ENCODE measurements at places on chromosomes 6 and 20.

DNA sequence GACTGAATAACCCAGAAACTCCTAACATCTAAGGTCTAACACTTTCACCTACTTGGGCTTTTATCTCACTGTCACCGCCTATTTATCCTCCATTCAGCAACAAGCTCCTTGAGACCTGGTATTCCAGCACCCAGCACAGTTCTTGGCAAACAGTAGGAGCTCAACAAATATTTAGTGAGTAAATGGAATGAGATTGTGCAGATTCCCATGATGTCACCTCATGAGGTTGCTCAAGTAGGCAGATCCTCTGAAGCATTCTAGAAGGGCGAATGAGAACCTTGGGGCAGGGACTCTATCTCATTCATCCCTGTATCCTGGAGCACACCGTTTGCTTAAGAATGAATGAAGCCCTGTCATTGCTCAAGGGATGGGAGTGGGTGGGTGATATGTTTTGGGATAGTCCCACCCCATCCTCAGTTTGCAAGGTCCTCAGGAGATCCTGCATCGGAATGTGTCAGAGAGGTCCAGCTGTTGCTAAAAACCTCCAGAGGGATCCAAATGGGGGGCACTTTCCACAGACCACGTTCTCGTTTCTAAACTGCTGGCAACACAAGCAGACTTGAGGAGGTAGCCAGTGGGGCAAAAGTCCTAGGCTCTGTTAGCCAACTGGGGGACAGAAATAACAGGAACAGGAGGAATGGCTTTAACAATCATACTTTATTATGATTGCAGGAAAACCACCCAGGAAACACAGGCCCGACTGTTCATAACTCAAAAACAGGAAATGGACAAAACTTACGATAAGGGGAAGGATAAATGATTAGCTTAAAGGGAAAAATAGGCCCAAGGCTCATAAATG is 42.0 kb downstream of the EDN1 start:
- no peak for DNase-seq

- DNase-seq: no peak
Measured at GRCh38 chr20:45328451-45328850, 19.8 kb downstream of the SDC4 start.

DNA sequence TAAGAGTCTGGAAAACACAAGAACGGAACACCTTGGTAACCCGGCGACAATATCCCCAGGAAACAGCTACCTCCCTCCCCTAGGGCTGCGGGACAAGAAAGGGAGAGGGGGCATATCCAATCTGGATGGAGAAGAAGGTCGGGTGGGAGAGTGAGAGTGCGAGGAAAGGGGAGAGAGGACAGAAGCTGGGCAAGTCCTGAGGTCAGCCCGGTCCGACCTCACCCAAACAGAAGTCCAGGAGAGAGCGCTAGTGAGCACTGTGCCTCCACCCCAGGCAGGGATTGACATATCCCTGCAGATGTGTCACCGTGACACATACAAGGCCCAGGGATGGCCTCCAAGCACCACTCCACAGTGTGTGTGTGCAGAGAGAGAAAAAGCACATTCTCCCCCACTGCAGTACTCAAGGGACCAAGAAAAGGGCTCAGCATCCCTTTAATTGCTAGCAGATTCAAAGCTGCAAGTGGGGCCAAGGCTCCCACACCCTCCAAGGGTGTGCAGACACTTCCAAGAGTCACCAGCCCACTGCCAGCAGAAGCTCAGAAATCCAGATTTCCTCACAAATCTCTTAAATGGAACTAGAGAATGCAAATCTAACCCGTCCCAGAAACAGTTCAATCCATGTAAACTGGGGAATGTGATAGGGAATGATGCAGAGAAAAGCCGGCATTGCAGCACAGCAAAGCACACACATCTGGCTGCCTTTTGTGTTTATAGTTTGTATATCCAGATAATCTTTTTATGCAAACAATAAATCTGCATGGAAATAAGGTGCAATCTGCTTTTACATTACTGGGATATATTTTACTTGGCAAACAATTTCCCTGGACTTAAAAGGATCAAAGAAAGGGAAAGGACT is 3.1 kb downstream of the PXDC1 start:
- no peak for DNase-seq

DNA sequence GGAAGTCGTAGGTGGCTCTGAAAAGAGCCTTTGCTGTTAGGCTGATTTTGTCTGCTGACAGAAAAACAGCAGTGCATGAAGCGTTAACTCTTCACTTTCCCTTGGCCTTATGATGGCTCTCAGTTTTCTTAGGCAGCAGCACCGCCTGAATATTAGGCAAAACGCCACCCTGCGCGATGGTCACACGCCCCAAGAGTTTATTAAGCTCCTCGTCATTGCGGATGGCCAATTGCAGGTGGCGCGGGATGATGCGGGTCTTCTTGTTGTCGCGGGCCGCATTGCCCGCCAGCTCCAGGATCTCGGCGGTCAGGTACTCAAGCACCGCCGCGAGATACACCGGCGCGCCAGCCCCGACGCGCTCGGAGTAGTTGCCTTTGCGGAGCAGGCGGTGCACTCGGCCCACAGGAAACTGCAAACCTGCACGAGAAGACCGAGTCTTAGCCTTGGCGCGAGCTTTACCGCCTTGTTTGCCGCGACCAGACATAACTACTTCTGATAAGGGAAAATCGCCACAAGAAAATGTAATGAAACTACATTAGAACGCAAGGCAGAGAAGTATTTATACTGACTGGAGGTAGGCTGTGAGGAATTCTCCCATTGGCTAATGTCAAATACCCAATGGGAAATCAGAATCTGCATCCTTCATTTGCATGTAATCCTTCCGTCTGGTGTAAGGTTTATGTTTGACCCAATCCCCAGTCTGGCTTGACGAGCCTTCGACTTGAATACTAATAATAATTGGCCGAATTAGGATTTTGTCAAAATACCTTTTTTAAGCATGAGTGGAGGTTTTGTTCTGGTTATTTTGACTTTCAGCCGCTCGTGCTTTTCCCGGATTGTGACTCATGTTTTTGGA is 53.9 kb upstream of the HFE start:
- DNase-seq: peak; percentile 47

GRCh38 chr20:15296422-15296821 is 959.0 kb upstream of the FLRT3 start:
- DNase-seq: no peak

DNA sequence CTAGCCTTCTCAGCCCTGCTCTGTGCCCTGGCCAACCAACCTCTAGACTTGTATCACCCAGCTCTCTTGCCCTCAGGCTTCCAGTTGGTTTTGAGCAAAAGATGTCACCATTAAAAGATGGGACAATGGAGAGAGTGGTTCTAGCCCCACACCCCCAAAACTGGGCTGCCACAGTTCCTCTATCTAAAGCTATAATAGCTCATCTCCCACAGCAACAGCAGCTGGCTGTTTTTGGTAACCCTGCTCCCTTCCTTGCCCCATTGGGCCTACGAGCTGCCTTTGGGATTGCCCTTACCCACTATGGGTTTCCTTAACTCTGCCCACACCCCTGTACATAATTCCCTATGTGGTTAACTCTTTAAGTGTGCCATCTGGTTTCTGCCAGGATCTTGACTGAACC is 7.6 kb upstream of the SRSF3 start:
- no peak for DNase-seq

DNA sequence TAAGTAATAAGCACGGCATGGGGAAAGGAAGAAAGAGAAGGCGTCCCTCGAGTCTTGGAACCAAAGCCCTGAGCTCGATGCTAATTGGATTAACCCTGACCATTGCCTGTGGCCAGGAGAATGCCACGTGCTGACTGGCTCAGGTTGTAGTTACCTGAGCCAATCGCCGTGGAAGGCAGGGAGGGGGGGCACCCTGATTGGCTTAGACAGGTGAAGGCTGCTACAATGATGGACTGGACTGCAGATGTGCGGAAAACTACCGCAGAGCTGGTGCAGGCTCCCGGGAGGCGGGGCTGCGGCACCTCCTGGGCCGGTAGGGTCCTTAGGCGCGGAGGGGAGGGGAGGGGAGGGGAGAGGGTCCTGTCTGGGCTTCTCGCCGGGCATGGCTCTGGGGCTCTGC is 121.3 kb downstream of the TFAP2C start:
- DNase-seq: no peak

- DNase-seq: peak; percentile 69
Measured at GRCh38 chr6:164502833-164503232, 806.6 kb downstream of the C6orf118 start.

- DNase-seq: no peak
Measured at GRCh38 chr6:169774347-169774746, 22.9 kb downstream of the ERMARD start.

DNA sequence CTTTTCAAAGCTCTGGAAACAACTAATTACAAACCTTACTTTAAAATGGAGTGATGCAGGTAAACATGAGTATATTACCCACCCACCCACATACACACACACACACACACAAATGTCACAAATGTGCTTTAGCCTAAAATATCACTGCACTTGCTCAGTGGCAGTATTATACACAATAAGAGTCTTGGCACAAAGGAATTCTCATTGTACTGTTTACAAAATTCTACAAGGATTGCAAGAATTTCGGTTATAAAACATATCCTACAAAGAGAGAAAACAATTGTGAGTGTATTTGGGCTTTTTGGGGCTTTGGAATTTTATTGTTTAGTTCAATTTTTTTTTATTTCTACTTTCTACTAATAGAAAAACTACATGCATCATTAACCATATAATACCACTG is 113.2 kb upstream of the BEND6 start:
- no peak for DNase-seq

DNA sequence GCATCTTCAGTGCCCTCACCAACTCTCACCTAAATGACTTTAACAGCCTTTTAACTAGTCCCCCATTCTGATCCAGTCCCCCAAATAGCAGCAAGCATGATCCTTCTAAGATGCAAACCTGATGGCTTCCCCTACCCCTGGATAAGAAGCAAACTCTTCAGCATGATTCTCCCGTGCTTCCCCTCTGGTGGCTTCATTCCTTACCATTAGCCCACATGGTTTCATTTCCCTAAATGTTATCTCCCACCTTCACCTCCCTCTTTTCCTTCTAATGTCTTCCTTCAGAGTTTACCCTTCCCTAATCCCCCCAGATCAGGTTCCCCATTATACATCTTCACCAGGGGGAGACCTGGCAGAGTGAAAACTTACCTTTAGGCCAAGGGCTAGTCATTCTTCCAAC is 4.0 kb upstream of the RAB5IF start:
- no peak for DNase-seq

- no peak for DNase-seq
Measured at GRCh38 chr20:57768519-57768918, 58.7 kb upstream of the PMEPA1 start.

- no peak for DNase-seq
Measured at GRCh38 chr6:12116264-12116800, 104.2 kb downstream of the HIVEP1 start.

GRCh38 chr6:106114492-106114891 is 28.4 kb downstream of the PRDM1 start:
- no peak for DNase-seq

GRCh38 chr6:111556004-111556403 is 49.7 kb downstream of the TRAF3IP2 start:
- DNase-seq: no peak

- DNase-seq: no peak
Measured at GRCh38 chr20:328027-328974, 2.9 kb downstream of the SOX12 start.

DNA sequence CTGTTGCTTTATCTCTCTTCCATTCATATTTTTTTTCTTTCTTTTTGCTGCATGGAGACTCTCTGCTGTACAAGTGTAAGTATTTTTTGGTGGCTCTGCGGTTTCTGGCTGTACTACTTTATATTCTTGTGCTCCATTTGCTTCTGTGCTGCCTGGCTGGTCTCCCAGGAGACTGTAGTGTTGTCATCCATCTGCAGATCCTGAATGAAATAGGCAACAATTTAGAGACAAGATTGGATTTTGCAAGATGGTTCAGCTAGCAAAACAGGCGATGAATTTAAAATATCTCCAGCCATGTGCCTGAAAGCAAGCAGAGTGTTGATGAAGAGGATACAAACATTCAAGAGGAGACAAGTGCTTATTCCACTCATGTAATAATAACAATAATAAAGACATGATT is 75.1 kb upstream of the SCGN start:
- DNase-seq: no peak

- no peak for DNase-seq
Measured at GRCh38 chr6:169893624-169894023, 142.2 kb downstream of the ERMARD start.

GRCh38 chr6:52213127-52213526 is 27.0 kb downstream of the IL17A start:
- no peak for DNase-seq

DNA sequence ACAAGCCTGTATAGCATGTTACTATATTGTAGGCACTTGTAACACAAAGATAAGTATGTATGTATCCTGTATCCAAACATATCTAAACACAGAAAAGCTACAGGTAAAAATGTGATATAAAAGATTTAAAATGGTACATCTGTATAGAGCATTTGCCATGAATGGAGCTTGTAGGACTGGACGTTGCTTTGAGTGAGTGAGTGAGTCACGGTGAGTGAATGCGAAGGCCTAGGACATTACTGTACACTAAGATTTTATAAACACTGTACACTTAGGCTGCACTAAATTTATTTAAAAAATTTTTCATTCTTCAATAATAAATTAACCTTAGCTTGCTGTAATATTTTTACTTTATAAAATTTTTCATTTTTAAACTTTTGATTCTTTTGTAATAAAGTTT is 136.9 kb downstream of the NKAIN2 start:
- DNase-seq: no peak

DNA sequence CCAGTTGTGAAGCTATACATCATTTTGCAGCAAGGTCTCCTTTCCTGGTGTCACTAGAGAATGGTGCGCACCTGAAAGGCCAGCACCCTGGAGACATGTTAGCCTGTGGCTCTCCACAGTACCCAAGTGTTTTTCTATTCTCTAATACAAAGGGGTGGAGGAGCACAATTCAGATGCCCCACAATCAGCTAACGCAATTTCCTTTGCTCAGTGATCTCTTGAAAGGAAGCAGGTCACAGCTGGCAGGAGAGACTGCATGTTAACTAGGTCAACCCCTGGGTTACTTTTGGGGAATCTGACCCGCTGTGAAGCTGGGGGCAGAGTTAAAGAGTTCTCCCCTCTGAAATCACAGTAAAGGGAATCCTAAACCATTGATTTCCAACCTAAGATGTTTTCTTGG is 92.5 kb downstream of the B3GAT2 start:
- DNase-seq: no peak

DNA sequence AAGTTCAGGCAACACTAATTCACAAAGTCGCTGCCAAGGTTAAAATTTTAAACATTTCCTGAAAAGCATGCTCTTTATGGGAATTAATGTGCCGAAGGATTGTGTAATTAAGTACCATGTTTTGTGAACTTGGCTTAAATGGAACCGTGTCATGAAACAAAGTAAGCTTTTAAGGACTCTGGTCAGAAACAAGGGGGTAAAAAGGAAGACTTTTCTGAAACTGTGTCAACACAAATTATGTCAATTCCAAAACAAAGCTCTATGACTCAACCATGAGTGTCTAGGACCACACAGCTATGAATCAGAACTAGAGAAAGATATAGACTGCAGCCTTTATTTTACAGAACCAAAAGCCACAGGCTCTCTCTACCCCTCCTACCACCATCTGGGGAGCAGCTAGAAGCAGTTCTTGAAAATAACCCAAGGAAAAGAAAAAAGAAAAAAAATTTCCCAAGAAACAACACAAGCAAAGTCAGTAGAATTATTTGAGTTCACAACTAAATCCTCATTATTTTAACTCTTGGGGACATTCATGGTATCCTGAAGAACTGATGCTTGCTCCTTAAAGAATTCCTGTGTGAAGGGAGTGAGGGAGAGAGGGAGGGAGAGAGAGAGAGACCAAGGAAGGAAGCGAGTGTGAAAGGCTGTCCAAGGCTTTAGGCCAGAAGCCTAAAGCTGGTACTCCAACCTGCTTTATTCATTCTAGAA is 81.9 kb downstream of the ZMYND8 start:
- DNase-seq: no peak

GRCh38 chr20:52847029-52847660 is 125.0 kb upstream of the TSHZ2 start:
- DNase-seq: no peak

Data from NCI-H1092 (cell line).